ENCODE measurements at places on chromosomes 4 and X. TPM values are rescaled to one million over a fixed set of nuclear protein-coding genes. Genes with fewer than 3 reads are reported as not detected.

The ADGRL3 gene
- not detected for total RNA-seq

The FOXR2 gene
- total RNA-seq = not detected

The CFI gene
- not detected for total RNA-seq

The GPR82 gene
- 0.05 TPM for total RNA-seq

The NWD2 gene
- total RNA-seq = not detected

The IGFBP7 gene
- not detected for total RNA-seq

The FAM47A gene
- not detected for total RNA-seq

The MAD2L1 gene
- total RNA-seq = 55.8 TPM

The GPM6B gene
- total RNA-seq = not detected

The GLRA3 gene
- not detected for total RNA-seq

The TENM3 gene
- total RNA-seq = not detected

DNA sequence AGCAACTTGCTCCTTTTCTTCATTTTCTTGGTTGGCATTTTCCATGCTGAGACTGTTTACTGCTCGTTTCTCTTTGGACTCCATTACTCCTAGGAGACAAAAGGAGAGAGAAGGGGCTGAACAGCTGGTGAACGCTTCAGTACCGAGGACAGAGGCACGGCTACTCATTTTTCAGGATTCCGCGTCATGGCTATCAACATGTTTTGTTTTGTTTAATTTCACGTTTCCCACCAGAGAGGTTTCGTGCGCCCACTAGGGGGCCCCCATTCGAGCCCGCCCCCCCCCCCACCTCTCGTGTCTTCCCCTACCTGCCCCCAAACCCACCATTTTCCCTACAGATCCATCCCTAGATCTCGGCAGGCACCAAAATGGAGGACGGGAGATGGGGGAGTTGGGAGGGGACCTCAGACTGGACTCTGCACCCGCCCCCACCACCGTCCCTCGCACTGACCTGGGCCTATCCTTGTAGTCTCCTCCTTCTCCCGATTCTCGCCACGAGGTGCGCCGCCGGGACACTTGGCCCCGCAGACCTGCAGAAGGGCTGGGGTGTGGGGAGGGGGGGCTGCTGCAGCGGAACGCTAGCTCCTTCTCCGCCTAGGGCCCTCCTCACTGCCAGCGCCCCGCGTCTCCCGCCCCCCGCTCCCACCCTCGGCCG is 653 bp downstream of the BEX1 start:
- peak; percentile 11 for DNase-seq
- no peaks in the 10 kb centered on the region for H3K36me3 ChIP-seq
- peaks cover 16% of the 10 kb centered on the region for H3K27me3 ChIP-seq

GRCh38 chr4:41178372-41179370 is 35.7 kb downstream of the APBB2 start:
- DNase-seq = no peak
- H3K27ac ChIP-seq = no peak overlapping the region
- H3K36me3 ChIP-seq = no peaks in the 10 kb centered on the region
- no peaks in the 10 kb centered on the region for H3K4me1 ChIP-seq

GRCh38 chr4:151568966-151569365 is 160.0 kb downstream of the FHIP1A start:
- H3K36me3 ChIP-seq = no peaks in the 10 kb centered on the region
- H3K27me3 ChIP-seq = peaks cover 16% of the 10 kb centered on the region
- no peak overlapping the region for H3K27ac ChIP-seq
- no peaks in the 10 kb centered on the region for H3K4me1 ChIP-seq

DNA sequence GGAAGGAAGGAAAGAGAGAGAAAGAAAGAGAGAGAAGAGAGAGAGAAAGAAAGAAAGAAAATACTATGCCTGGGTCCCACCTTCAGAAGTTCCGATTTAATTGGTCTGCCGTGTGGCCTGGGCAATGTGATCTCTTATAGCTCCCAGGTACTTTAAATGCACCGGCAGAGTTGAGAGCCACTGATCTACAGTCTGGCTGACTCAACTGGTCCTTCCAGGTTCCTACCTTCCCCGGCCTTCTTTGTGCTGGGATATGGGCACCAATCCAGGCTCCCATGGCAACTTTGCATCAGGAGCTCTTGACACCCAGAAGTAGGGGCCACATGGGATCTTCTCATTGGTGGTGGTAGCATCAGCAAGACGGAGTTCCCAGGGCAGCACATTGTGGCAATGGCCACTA is 186.5 kb upstream of the ATP6AP2 start:
- no peaks in the 10 kb centered on the region for H3K27me3 ChIP-seq
- no peak overlapping the region for H3K4me3 ChIP-seq
- DNase-seq = no peak
- no peak overlapping the region for H3K27ac ChIP-seq

DNA sequence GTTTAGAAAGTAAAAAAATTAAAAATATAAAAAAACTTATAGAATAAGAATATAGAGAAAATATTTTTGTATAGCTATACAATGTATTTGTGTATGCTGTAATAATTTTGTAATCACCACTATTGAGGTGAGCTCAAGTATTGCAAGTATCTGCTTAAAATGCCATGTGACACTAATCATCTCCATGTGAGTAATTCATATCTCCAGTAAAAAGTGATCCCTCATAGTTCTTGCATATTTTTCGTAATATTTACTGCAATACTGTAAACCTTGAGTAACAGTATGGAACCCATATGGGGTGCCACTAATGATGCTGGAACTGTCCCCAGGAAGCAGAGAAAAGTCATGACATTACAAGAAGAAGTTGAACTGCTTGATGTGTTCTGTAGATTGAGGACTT is 43.2 kb upstream of the HUWE1 start:
- no peaks in the 10 kb centered on the region for H3K27me3 ChIP-seq
- no peak overlapping the region for H3K4me3 ChIP-seq
- H3K36me3 ChIP-seq = peaks cover 11% of the 10 kb centered on the region
- DNase-seq = no peak

GRCh38 chr4:107442538-107443111 is 277.4 kb downstream of the PAPSS1 start:
- H3K27me3 ChIP-seq = no peaks in the 10 kb centered on the region
- no peak overlapping the region for H3K4me3 ChIP-seq
- no peak for DNase-seq
- no peaks in the 10 kb centered on the region for H3K4me1 ChIP-seq
- no peaks in the 10 kb centered on the region for H3K36me3 ChIP-seq
- no peak overlapping the region for H3K27ac ChIP-seq

DNA sequence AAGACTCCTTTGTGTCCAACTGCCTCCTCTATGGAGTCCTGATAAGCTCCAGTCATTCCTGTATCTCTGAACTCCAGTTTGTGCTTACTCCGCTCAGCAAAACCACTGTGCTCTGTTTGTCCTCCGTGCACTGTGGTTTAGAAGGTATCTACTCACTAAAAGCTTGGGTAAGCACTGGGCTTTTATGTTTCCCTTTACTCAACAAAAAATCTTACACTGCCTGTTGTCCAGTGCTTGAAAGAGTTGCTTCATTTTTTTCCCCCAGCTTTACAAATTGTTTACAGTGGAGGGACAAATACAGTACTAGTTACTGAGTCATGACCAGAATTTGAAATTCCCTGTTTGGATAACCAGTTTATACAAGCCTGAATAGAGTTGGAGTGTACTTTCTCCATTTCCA is 545.3 kb upstream of the FAT1 start:
- DNase-seq = no peak
- H3K36me3 ChIP-seq = no peaks in the 10 kb centered on the region
- H3K27ac ChIP-seq = no peak overlapping the region
- no peaks in the 10 kb centered on the region for H3K4me1 ChIP-seq

DNA sequence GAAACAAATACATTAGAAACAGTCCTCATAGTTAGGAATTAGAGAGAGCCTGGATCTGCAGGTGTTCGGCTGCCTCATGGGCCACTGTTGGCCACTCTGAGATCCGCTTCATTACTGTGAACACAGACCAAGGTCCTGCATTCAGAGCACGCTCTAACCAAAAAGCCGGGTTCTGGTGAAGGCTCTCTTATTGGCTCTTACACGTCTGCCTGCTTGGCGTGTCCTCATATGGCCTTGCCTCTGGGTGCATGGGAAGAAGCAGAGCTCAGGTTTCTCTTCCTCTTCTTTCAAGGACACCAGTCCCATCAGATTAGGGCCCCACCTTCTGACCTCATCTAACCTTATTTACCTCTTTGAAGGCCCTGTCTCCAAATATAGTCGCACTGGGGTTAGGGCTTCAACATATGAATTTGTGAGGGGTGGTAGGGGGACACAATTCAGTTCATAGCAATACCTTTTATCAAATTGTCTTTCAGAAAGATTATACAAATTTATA is 37.1 kb upstream of the ELF2 start:
- peaks cover 5% of the 10 kb centered on the region for H3K4me1 ChIP-seq
- H3K36me3 ChIP-seq = no peaks in the 10 kb centered on the region
- no peak overlapping the region for H3K27ac ChIP-seq
- H3K27me3 ChIP-seq = no peaks in the 10 kb centered on the region
- DNase-seq = no peak

DNA sequence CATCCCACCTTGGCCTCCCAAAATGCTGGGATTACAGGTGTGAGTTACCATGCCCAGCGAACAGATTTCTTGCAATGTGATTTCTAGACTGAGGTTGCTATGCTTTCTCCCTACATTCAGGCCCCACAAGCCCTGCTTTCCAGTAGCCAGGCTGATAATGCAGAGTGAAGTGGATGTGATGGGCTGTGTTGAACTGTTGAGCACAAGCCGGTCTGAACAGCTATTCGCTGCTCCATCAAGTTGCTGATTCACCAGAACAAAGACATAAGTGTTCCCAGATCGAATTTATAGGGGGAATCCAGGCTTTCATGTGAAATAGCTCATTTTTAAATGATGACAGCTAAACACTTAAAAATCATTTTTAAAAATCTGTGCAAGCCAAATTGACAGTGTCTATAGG is 8.0 kb downstream of the NIPAL1 start:
- H3K4me1 ChIP-seq = peaks cover 42% of the 10 kb centered on the region
- H3K27ac ChIP-seq = no peak overlapping the region
- DNase-seq = no peak
- H3K36me3 ChIP-seq = peaks cover 11% of the 10 kb centered on the region
- peaks cover 11% of the 10 kb centered on the region for H3K27me3 ChIP-seq
- H3K4me3 ChIP-seq = no peak overlapping the region

DNA sequence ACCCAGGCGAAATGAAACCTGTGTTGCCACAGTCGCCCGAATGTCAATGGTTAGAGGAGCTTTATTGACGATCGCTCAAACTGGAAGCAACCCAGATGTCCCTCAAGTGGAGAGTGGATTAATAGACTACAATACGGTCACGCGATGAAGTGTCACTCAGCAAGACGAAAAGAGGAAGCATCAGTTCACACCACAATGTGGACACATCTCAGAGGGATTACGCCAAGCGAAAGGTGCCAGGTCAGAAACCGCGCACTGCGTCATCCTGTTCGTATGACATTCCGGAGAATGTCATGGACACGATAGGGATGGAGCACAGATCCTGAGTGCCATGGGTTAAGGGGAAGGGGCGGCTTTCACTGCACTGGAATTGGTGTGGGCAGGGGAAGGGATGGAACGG is 111.7 kb downstream of the HMX1 start:
- H3K27ac ChIP-seq = no peak overlapping the region
- no peaks in the 10 kb centered on the region for H3K4me1 ChIP-seq
- no peaks in the 10 kb centered on the region for H3K36me3 ChIP-seq
- no peak for DNase-seq

Data from activated CD4-positive, alpha-beta T cell treated with anti-CD3 and anti-CD28 coated beads for 36 hours (primary cell).